ENCODE measurements at places on chromosomes 11 and 22.

GRCh38 chr11:66663741-66664296 lies 13.9 kb downstream of the RBM4B start:
- DNase-seq: no peak

DNA sequence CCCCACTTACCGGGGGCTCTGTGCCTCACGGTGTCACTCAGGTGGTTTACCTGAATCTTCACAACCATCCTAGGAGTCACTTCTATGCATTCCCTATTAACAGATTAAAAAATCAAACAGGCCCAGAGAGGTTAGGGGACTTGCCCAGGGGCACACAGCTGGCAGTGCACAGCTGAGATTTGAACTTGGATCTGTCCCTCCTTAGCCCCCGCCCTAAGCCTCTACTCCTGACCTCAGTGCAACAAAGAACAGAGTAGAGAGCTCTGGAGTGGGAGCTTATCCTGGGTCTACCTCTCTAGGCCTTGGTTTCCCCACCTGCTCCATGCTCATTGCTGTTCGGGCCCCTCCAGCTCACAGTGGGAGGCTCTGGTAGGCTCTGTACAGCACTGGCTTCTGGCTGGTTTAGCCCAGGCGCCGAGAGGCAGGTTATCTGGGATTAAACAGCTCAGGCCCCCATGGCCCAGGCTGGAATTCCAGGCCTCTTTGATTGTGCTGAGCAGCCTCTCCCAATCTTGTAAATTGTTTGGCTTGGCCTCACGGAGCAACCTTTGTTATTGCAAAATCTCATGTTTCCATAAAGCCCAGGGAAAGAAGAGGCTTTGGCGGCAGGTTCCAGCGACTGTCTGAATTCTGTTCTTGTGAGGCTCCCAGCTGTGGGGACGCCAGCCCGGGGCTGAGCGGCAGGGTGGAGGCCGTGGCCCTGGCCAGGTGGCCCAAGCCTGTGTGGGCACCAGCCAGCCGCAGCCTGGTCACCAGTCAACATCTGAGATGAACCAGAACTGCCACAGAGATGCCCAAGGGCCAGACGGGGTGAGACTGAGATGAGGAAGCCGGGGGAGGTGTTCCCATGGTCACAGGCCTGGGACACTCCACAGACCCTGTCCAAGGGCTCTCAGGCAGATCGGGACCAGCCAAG lies 28.9 kb upstream of the SHISAL1 start:
- DNase-seq: no peak

GRCh38 chr11:74132833-74133232 lies 38.0 kb downstream of the C2CD3 start:
- DNase-seq: no peak

DNA sequence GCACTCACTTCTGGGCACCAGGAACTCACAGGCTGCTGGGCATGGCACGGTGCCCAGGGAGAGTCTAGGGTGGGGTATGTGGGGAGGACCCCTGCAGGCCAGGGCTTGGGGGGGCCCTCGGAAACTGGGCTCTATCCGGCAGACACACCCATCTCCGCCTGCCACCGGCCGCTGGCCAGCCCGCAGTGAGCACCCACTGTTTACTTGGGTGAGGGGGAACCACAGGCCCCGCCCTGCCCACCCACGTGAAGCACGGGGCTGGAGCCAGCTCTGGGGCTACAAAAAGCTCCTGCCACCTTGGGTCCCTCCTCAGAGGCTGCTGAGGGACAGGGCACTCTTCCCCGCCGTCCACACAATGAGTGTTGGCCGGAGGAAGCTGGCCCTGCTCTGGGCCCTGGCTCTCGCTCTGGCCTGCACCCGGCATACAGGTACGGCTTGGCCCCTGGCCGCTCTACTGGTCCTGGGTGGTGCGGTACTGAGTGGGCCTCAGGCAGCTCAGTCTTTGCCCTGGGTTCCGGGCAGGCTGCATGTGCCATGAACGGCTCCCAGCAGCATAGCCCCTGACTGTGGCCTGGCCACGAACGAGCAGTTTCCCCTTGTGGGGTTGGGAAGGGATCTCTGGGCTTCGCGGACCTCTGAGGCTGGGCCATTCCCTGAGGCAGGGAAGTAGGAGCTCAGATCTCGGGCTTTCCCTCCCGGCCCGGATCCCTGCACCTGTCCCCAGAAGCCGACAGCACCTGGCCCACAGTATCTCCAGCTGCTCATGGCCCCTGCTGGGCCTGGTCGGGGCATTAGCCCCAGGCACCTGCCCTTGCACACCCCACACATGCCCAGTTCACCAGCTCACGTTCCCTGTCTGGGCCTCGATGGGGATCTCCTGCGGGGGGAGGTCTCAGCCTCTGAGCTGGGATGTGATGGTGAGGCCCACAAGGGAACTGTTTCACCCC lies at the start of gene MUC5AC:
MUC5AC (plus strand) TSS at position 309 of the 947 bp plus-strand sequence; CDS start at position 356, 47 bp downstream.
- DNase-seq: no peak

GRCh38 chr11:45252877-45253276 lies 33.3 kb downstream of the SYT13 start:
- DNase-seq: no peak

GRCh38 chr11:74540270-74540669 lies 46.7 kb upstream of the LIPT2 start:
- no peak for DNase-seq

DNA sequence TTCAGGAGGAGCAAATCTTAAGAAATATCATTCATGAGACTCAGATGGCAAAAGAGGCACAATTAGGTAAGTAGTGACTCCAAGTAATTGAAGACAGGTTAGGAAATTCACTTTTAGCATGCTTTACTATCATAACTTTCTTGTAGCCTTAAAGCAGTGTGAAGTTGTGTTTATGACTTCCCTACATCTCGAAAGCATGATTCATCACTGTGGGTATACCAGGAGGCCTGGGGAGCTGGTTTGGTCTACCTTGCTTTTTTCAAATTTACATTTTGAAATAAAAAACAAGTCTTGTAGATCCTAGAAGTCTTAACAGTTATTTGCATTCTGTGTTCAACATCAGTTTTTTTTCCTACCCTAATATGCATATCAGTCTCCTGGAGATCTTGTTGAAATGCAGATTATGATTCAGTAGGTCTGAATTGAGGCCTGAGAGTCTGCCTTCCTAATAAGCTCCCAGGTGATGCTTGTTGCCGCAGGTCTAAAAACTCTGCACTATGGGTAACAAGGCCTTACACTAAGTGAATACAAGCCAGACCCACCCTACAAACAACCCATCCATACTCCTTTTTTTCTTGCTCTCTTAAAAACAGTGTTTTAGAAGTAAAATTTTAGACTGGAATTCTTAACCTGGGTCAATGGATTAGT lies 41.4 kb downstream of the TTC17 start:
- DNase-seq: no peak

DNA sequence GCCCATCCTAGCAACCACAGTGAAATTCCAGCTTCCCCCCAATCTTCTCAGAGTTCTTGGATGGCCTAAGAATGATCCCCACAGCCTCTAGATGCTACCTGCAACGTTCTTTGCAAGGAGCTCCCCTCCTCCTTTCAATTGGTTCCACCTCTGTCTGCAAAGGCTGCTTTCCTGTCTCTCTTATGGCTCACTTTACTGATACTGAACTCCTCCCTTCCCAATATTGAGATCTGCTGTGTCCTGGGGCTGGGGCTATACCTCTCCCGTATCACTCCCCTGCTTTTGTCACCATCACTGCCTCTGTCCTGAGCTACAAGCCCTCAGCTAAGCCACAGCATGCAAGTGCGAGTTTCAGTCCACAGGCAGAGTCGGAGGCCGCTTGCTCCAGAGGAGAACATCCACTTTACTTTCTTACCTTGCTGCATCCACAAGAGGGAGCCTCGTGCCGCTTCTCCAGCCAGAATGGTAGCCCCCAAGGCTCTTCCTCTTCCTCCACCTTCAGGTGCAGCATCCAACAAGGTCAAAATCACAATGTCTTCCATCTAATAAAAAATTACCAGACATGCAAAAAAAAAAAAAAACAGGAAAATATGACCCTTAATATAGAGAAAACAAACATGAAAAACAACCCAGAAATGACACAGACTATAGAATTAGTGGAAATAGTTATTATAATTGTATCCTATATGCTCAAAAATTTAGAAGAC lies 48.6 kb upstream of the TMEM45B start:
- DNase-seq: no peak

DNA sequence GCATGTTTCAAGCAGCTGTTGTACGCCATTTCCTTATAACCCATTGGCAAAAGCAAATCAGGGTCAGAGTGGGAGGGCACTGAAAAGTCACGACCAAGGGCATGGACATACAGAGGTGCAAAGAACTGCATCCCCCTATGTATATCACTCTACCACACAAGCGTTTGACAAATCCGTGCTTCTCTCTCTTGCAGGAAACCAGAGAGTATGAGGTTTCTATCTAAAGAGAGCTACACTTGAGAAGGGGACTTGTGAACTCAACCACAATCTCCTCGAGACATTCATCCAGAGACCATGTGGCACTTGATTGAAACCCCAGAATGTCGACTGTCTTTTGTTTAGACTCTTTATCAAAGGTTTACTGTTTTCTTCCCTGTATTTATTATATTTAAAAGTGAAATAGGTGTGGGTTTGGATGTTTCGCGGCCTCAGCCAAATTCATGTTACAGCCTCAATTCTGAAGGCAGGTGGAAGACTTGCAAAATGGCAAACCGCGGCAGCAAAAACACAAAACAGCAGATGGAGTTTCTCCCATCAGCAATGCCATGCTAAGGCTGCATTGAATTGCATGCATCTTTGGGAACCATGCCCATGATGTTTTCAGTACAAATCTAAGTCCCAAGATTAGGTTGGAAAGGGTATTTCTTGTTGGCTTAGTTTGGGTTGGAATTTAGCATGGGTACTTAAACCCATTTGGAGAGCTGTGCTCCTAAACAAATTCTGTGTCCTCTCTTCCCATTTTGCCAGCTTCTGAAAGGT lies 48.8 kb upstream of the ASPHD2 start:
- DNase-seq: no peak

GRCh38 chr22:49094858-49095257 lies 732.8 kb downstream of the BRD1 start:
- DNase-seq: no peak

DNA sequence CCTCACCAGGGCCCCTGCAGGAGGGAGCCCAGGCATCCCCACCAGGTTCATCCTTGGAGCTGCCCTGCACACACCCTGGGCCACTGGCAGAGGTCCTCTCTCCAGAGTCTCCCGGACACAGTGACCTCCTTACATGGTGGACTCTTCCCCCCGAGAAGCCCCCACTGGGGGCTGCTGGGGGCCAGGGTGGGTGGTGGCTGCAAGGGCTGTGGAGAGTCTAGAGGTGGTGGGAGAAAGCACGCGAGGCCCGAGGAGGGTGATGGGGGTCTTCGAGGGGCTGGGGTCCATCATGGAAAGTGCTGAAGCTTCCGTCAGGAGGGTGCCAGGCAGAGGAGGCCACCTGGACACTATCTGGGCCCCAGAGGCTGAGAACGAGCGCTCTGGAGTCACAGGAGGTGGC lies 17.6 kb downstream of the PGA5 start:
- no peak for DNase-seq

GRCh38 chr11:73308961-73309919 lies 1.2 kb downstream of the ARHGEF17 start:
- DNase-seq: no peak

GRCh38 chr11:112525844-112526590 lies 265.4 kb upstream of the PLET1 start:
- DNase-seq: no peak

- no peak for DNase-seq
These were observed 110.4 kb upstream of the OR4B1 start for GRCh38 chr11:48106166-48106565.

GRCh38 chr11:67055812-67056211 lies 835 bp upstream of the RHOD start:
- DNase-seq: no peak

GRCh38 chr11:33329705-33330329 lies 72.6 kb downstream of the HIPK3 start:
- no peak for DNase-seq

- DNase-seq: no peak
These were observed 29.0 kb downstream of the GLYATL1 start for GRCh38 chr11:58968251-58968711.

GRCh38 chr11:61679296-61679695 lies 895 bp upstream of the DAGLA start:
- DNase-seq: no peak

- DNase-seq: no peak
These were observed 30.2 kb upstream of the LINC01488 start for GRCh38 chr11:69451289-69451688.

DNA sequence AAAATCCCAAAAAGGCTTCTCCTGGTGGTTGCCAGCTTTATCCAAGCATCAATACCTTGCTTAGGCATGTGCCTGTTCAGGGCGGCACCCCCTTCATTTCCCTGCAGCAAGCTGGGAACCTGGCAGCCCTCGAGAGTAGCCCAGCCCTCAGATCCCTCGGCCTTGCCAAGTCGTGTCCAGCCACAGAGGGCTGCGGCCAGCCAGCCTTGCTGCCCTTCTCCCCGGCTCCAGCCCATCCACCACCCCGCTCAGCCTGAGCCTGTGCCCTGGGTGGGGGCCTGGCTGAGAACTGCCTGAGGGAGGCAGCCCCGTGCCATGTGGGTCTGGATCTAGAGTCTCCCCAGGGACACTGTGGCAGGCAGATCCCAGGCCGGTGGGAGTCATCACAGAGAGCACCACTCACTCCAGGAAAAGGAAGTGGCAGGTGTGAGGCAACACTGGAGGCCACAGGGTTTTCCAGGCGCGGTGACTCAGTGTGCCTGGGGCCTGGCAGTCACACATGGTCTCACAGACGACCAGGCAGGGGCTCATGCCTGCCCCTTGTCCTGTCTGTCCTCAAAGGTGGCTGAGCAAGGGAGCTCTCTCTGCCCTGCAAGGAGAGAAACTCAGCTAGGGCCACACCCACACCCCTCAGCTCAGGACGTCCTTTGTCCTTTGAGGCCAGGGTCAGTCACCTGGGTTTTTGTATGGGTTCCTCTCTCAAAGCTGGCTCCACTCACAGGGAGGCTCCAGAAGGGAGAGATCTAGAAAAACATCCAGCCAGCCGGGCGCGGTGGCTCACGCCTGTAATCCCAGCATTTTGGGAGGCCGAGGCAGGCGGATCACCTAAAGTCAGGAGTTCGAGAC lies 12.2 kb upstream of the CDC42BPG start:
- no peak for DNase-seq

DNA sequence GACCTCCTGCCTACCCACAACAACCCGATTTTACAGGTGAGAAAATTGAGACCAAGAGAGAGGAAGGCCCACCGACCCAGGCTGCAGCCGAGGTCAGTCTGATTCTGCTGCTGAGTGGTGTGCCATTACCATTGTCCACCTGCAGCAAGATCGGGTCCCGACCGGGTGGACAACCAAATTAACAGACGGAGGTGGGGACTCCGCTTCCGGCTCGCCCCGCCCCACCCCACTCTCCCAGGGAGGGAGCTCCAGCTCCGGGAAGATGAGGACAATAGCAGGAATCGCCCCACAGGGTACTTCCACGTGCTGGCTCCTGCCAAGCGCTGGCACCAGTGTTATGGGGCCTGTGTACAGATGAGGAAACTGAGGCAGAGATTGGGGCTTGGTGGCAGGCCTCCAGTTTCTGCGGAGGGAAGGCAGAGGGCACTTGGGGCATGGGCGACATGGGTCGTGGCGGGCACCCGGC lies 425 bp upstream of the KDELR3 start:
- no peak for DNase-seq

Measured in stimulated activated CD8-positive, alpha-beta memory T cell treated with anti-CD3 and anti-CD28 coated beads, Interleukin-2, amount 100 ng/mL, for 1 hour (primary cell).